ENCODE measurements at places on chromosomes 1 and 21.

- DNase-seq, result no peak
Measured at GRCh38 chr1:238955934-238956333, 430.4 kb upstream of the CHRM3 start.

DNA sequence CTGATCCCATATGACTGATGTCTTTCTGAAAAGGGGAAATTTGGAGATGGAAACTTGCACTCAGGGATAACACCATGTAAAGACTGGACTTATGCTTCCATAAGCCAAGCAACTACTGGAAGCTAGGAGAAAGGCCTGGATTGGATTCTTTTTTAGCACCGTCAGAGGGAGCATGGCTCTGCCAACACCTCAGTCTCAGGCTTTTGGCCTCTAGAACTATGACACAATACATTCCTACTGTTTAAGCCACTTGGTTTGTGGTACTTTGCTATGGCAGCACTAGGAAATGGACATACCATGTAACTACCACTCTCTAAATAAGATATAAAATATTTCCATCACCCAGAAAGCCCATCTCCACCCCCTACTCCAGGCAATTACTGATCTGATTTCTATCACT is 139.7 kb downstream of the CYYR1 start:
- no peak for DNase-seq

- DNase-seq, result no peak
Measured at GRCh38 chr1:2158272-2158671, 36.3 kb downstream of the FAAP20 start.

DNA sequence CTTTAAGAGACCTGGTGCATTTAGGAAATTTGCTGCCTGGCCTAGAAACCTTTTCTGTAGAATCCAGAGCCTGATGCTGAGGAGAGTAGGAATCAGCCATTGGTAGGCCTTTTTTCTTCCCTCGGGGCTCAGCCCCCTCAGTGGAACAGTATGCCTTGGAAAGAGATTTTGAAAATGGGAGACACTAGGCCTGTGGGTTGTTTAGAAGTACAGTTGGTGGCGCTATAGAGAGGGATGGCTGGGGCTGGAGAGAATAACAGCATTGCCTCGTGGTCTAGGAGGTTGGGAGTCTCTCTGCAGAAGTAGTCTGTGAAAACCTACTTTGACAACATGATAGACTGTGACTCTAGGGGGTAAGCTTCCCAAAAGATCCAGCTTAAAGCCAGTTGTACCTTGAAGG is 8.2 kb downstream of the KIF2C start:
- peak; percentile 32 for DNase-seq

DNA sequence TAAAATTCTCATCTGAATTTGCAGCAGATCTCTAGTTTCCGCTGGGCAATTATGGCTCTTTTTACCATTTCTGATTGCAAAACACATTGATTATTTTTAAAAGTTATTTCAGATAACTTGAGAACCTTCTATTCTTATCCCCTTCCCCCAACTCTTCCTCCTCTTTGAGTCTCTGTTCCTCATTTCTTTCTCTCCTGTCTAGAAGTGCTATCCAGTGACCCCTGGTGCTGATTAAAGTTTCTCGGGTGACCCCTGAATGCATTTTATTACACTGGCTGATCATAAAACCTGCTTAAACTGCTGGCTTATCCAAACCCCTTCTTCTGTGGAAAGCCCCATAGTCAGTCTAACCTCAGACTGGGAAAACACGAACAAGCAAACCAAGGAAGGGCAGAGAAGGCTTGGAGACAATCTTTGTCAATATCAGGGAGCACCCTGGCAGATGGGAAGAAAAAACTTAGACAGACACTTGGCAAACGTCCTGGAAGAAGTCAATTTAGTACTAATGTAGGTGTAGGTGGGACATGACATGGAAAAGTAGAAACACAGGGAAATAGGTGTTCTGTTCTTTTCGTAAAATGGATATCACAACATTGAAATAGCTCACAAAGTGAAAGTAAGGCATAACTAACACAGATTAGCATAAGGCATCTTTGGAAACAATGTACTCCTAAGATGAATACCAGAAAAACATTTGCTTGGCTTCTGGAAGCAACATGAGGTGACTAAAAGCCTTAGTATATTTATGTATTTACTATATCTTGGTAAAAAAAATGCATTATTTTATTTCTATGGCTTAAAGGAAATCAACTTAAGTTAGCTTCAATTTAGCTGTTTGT is 61.4 kb downstream of the GORAB start:
- DNase-seq, result no peak

- no peak for DNase-seq
Measured at GRCh38 chr1:248918131-248918530, 12.1 kb downstream of the PGBD2 start.

- DNase-seq, result no peak
Measured at GRCh38 chr21:46001821-46002681, 20.5 kb downstream of the COL6A1 start.

GRCh38 chr1:232143315-232143886 is 486.5 kb downstream of the SIPA1L2 start:
- peak; percentile 75 for DNase-seq

DNA sequence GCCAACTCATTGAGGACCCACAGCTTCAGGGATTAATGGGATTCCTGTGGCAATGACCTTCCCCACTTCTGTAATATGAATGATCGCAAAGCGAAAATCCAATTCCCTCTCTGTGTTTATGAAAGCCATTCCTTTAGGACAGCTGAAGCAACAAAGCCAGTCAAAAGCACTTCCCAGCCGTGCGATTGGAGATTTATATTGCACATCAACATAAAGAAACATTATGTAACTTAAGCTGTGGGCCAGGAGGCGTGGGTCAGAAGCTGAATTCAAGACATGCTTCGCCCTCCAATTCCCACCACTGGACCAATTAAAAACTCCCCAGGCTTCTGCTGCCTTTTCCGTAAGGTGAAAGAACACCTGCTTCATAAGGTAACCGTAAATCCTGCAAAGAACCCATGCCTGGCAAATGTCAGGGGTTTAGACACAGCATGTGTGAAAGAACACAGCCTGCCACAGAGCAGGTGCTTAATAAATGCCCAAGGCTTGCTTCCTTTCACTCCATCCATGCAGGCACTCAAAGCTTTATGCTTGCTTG is 138.9 kb upstream of the SOD1 start:
- DNase-seq, result no peak
